Stimulated activated CD8-positive, alpha-beta memory T cell treated with anti-CD3 and anti-CD28 coated beads, Interleukin-2, amount 100 ng/mL, for 1 hour (primary cell): ENCODE measurements at places on chromosomes 7 and 10.

- DNase-seq = no peak
These were observed 4.2 kb upstream of the ADAM12 start for GRCh38 chr10:126392469-126392868.

GRCh38 chr10:115659616-115660015 is 566.5 kb downstream of the ATRNL1 start:
- no peak for DNase-seq

DNA sequence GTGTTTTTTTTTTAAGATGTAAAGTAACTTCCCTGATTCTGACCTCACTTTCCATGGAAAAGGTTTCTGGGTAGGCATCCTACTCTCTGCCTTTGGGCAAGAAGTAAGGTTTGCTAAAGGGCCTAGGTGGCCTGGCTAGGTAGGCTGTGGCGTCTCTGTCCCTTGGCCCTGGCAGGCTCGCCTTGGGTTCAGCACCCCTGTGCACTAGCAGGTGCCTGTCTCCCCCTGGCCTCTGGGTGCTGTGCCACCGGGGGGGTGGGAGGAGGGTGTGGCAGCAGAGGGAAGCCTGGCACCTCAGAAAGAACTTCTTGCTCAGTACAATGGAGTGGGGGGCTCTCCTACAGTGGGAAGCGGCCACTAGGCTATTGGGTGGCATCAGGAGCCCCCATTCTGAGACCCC is 14.0 kb downstream of the TECPR1 start:
- no peak for DNase-seq

DNA sequence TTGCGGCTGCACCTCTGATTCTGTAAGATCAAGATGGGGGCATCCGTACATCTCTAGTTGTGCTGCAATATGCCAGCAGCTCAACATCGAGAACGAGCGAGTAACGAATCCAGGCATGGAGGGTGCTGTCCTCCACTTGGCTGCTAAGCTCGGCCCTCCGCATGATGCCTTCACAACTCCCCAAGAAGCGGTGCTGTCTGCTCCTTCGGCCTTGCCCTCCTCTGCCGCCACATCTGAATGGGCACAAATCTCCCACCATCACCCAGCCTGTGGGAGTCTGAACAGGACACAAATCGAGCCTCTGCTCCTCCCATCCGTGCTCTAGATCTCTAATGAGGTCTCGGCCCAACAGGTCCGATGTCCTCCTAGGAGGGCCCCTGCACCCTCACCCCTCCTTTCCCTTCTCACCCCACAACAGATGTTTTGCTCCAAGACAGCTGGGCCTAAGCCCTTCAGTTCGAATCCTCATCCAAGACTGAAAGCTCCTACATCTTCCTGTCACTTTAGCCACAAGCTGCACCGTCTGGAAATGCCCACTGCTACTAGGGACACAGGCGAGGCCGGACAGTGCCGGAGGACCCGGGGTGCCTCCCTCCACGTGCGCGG is 86.7 kb downstream of the ZNF33B start:
- DNase-seq = no peak

DNA sequence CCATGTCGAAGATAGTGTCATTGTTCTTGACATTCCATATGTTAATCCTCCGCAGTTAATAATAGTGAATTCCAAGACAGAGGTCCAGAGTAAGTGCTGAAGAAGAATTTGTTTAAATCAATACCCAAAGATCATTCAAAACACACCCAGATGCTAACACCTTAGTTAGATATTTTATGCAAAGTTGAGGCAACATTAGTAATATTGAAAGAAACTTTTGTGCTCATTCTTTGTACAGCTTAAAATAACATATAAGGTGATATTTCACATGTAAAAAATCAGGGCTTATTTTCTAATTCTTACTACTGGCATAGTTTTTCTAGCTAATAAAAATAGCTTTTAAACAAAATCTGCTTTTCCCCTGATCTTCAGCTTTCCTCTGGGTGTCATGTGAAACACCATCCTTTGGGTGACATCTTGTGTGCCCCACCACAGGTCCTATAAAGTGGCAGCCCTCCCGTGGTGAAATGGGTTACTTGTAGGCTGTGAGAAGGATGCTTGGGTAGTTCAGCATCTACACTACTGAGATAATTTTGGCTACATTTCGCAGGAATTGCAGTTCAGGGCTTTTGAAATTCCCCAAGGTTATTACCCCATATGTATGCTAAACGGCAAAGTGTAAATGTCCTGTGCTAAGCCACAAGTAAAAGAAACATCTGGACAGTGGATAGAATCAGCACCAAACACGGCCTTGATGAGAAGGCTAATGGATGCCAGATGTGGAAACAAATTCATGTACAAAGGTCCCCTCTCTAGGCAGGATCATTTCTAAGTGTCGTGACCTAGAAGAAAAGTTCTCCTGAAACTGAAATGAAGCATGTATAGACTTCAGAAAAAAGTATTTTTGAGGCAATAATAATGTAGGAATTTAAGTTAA is 105.4 kb downstream of the GRM3 start:
- DNase-seq = no peak
